Fibroblast of the conjunctiva (primary cell): ENCODE measurements at places on chromosomes 12 and 14.

DNA sequence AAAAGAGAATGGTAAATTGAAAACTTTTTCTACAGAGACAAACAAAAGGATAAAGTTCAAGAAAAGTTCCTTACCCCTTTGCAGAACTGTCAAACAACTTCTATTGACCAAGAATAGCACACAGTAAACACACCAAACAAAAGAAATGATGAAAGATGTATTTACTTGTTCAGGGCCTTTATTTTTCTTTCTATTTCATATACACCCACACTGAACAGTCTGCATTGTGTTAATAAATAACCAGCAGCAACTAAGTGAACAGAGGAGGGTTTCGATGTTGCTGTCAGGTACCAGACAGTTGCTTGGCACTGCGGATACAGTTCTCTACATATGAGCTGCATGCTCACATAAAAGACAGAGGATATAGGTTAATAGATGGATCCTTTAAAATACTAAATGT lies 122.1 kb downstream of the SOX5 start:
- no peak for DNase-seq

DNA sequence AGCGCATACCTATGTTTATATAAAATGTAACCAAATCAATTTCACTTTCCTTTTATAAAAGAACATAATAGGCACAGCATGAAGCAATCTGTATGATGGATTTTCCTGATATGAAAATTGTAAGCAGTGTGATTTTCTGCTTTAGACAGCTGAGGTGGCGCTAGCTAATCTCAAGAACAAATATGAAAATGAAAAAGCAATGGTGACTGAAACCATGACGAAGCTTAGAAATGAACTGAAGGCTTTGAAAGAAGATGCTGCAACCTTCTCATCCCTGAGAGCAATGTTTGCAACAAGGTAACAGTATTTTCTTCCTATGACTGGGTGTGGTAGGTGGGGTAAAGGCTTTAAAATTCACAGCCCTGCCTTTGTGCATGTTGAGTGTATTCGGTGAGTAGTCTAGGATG lies 65.0 kb upstream of the FGD4 start:
- no peak for DNase-seq

DNA sequence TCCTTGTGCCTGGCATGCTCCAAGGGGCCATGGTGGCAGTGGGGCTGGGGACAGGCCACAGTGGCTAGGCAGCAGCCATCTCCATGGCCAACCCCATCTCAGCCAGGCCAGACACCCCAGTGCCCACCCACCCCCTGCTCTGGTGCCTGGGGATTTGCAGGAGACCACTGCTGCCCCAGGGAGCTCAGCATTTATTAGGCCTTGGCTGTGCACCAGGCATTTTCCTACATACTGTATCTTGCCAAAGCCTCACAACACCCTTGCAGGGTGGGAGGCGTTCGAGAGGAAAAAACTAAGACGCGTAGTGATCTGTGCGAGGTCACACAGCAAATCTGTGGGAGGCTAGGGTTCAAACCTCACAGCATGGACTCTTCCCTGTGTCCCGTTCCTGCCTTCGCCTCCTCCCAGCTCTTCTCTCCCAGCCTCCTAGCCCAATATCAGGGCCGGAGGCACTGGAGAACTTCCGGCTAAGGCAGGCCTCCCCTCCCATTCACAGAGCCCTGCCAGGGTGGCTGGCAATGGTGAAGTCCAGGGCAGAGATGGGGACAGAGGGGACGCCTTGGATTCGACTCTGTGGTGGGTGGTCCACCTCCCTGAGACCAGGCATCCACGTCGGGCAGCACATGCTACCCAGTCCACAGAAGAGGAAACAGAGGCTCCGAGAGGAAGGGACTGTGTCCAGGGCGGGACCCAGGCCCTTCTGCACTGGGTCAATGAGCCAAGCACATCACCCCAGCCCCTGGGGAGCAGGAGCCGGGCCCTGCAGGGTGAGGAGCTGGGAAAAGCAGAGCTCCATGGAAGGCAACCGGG lies 57.4 kb downstream of the FAM222A start:
- DNase-seq = no peak

- no peak for DNase-seq
Measured at GRCh38 chr12:78396538-78396937, 468.0 kb upstream of the SYT1 start.

- no peak for DNase-seq
Measured at GRCh38 chr14:77741438-77741837, 19.5 kb downstream of the SNW1 start.

- no peak for DNase-seq
Measured at GRCh38 chr14:31411218-31411727, 9.1 kb downstream of the HEATR5A start.

DNA sequence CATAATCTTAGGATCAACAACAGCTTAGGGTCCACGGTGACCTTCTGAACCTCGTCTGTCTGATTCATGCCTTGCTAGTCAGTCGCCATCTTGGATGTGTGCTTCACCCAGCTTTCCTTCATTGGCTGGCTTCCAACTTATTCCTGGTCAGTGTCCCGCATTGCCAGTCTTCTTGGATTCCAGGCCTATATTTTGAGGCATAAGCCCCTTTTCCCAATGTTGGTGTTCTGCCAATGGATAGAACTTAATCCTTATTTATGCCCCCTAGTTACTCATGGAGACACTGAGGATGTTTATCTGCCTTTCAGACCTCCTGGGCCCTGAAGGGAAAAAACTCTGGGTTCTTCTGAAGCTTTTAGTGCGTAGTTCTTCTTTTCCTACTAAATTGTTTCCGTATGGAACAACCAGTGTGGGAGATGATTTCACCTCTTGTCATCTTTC lies 5.8 kb downstream of the JDP2 start:
- DNase-seq = no peak

DNA sequence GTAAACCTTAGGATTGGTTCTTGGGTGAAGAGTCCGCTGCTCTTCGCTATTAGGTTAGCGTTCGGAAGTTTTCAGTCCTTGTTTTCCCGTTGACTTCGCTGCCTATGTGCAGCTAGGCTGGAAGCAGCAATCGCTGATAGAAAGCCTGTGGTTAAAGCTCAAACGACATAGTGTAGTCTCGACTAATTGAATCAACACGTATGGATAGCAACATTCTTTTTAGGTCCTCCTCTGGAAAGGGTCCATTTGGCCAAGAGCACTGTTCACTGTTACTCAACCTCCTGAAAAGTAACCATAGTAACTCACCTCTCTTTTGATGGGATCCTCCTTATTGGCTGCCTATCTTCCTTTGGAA lies 355.5 kb downstream of the SNAPC1 start:
- DNase-seq = no peak

GRCh38 chr14:70902184-70902583 lies 5.1 kb upstream of the PCNX1 start:
- no peak for DNase-seq

DNA sequence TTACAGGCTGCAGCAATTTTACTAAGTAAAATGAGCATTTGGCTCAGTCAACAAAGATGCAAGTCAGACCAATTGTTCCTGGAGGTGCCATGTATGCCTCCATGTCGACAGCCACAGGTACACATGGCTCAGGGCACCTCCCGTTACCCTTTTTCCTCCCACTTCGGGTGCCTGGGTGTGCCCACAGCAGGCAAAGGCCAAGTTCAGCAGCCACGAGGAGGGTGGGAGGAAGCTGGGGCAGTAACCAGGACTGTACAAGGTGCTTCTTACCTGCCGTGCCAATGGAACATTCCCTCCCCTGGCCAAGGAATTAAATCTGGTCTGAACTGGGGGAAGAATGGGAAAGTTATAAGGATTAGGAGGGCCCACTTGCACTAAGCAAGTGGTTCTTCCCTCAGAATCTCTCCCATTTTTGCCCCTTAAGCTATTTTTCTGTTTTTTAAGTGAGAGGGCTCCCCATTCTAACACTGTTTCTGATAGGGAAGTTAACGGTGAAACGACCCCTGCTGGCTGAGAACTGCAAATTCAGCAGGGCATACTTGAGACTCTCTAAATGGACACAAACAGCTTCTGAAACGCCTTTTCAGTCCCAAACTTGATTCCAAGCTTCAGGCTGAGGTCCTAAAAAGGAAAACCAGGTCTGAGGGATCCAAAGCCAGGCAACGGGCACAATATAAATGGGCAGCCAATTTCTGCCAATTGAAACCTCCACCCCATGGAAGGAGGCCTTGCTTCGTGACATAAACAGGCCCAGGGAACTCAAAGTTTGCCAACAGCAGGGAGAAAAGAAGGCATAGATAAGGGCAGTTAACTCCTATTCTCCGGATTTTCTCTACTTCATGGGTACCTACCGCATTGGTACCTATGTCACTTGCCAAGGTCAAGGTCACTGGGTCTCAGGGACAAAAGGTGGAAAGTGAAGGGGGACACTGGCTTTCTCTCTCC lies 24.8 kb downstream of the CLECL1 start:
- DNase-seq = peak; percentile 39

- no peak for DNase-seq
Measured at GRCh38 chr14:75230140-75230792, 48.4 kb upstream of the FOS start.

DNA sequence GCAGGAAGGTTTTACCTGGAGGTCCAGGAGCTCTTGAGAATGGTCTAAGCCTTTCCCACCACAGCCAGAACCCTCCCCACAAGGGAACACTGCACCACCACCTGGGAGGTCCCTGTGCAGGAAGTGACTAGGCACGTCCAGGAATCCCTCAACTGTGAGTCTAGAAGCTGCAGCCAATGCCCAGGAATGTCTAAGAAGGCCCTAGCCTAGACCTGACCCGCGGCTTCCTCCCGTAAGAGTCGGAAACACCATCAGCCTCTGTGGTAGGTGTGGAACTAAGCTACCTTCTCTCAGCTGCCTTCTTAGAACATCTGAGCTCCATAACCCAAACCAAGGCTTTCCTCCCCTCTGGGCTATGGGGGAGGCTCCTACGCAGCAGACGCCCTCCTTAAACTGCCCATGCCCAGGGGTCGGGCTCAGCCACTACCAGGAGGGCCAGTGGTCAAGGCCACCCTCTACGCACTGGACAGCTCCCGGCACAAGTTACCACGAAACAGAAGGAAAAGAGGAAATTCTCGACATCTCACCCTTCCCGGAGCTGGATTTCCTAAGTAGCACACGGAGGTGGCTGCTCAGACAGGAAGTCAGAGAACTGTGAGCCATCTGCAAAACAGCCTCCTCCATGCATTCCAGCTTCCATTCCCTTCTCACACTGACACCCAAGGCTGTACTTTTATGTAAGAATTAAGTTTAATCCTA lies 25.5 kb downstream of the ZFYVE21 start:
- no peak for DNase-seq

GRCh38 chr14:58285132-58285531 lies 13.2 kb upstream of the ARID4A start:
- no peak for DNase-seq

GRCh38 chr12:100579844-100580243 lies 6.4 kb downstream of the GAS2L3 start:
- no peak for DNase-seq
